Small intestine (tissue), 16 donors: ENCODE measurements at places on chromosomes 2 and 18. TPM values are rescaled to one million over a fixed set of nuclear protein-coding genes. Genes with fewer than 3 reads are reported as not detected.

DNA sequence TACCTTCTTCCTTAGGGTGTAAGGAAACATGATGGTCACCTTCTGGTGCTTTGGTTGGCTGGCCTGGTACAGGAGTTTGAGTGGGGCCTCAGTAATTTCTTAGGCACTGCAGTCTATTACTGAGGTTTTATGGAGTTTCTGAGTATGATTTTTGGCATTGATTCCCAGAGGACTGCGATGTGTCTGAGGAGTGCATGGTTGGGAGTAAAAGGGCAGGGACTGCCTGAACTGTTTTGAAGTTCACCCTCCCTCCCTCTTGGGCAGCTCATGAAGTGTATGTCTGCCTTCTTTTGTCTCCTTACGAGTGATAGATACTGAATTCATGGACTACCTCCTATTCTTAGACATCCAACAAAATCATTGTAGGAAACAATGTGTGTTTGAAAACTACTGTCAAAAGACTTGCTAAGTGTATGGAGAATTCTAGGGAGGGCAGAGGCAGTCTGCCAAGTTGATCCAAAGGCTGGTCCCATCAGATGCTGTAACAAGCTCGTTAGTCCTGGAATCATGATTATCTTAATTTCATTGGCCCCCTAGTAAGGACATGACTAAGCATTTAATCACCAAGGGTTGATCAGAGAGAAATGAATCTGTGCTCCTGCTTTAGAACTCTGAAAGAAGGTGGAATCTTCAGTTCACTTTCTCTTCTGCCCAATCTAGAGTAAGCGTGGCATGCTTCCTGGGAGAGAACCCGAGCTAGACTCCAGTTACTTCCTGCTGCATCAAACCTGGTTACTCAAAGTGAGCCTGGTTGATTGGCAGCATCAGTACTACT, 26.5 kb downstream of the LYPD6B start:
- DNase-seq, result no peak

GRCh38 chr2:140359056-140359771, 1579.0 kb upstream of the NXPH2 start:
- DNase-seq, result no peak

GRCh38 chr18:46577546-46577945, 79.5 kb downstream of the LOXHD1 start:
- no peak for DNase-seq

- peak; percentile 76 for DNase-seq
Observed at GRCh38 chr2:113219889-113220641, 46.3 kb downstream of the PSD4 start.

DNA sequence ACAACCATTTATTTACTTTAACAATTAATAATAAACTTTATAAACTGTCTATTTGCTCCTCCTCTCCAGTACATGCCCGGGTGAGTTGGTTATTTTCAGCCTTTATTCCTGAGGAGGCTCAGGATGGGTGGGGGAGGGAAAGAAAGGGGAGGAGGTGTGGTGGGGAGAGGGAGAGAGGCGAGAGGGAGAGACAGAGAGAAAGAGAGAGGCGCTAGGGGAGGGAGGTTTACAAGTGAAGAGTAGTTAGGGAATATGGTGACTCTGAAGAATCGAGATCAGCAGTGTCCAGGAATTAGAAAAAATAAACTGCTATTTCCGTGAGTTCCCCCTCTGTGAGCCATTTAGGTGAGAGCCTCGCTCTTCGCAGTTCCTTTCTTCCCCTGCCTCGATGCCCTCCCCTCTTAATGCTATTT, 138.9 kb downstream of the MEIS1 start:
- no peak for DNase-seq

- DNase-seq, result no peak
Observed at GRCh38 chr18:36532394-36532793, 234.9 kb downstream of the FHOD3 start.

- no peak for DNase-seq
Observed at GRCh38 chr2:20596973-20597859, 53.7 kb downstream of the HS1BP3 start.

DNA sequence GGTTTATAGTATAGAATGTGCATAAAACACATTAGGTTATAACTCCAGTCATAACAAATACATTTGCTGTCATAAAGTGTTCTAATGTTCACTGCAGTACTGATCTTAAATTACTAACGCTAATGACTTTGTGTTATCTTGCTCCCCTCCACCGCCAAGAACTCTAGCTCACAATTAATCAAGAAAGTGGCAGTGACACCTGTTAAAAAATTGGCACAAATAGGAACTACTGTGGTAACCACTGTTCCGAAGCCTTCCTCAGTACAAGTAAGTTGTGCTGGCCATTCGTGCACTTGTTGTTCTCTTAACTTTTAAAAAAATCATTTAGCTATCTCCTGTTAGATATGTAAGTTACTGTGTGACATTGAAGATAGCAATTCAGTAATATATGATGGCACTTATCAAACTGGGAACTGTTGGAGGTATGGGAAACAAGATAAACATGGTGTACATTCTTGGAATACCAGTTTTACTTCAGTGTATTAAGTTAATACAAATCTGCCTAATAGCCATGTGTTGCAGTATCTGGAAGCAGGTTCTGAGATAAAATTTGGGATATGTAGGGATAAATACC, 41.2 kb downstream of the TAF4B start:
- DNase-seq, result no peak

GRCh38 chr2:124476291-124476690, 451.2 kb downstream of the CNTNAP5 start:
- DNase-seq, result no peak

DNA sequence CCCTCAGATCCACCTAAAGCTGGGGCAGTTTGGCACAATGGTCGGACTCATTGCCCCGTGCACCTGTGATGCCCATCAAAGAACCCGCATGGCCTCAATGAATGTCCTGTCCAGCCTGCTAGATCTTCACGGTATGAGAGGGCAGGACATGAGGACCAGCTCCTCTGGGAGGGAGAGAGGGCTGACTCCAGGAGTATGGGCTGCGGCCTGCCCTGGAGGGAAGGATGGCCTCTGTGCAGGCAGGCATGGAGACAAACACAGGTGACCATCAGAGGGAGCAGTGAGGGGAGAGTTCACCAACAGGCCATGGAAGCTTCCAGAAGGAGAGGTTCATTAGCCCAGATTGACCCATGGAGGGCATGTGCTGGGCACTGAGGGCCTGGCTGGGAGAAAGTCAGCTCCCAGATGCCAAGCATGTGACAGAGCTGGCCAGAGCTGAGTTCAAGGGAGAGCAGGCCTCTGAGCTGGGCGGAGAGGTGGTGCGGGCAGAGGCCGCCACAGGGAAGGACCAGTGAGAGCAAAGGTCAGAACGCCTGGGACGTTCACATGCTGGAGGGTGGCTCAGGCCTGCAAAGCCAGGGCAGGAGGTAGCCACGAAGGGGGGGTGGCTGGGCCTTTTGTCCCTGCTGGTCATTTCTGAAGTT, 36.2 kb downstream of the HJURP start:
- peak; percentile 42 for DNase-seq

DNA sequence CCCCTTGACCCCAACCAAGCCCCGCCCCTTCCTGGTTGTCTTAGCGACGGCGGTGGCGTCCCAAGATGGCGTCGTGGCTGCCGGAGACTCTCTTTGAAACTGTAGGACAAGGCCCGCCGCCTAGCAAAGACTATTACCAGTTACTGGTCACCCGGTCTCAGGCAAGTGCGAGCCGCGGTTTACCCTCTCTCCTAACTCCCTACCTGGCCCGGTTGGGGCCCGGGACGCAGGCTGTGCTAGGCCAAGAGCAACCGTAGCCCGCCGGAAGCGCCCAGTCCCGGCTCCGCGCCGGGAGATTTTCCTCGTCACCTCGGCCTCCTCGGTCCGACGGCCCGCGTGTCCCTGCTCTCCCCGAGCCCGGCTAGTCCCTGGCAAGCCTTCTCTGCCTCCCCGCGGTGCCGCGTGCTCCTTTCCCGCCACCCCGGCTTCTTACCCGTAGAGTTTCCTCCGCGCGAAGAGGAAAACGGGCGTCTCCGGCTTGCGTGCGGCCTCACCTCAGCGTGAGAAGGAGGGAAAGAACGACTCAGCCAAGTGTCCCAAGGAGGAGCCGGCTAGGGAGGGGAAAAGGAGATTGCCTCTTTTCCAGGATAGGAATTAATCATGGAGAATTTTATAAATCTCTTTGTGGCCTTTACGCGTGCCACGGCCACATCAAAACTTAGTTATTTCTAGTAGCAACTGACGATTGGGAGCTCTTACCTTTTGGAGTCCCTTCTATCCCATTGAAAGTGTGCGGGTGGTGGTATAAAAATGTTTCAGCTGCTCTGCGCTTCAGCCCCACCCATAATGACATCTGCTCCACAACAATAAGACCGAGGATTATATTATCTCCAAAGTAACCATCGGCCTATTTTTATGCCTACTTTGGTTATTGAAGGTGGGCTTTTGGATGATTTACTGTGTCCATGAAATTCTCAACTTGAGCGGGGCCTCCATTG, at the start of gene FBXO36:
Gene FBXO36, plus strand, starts transcription at position 55 of the 938 bp plus-strand sequence. Its CDS starts 11 bp downstream, at position 66.
- no peak for DNase-seq

DNA sequence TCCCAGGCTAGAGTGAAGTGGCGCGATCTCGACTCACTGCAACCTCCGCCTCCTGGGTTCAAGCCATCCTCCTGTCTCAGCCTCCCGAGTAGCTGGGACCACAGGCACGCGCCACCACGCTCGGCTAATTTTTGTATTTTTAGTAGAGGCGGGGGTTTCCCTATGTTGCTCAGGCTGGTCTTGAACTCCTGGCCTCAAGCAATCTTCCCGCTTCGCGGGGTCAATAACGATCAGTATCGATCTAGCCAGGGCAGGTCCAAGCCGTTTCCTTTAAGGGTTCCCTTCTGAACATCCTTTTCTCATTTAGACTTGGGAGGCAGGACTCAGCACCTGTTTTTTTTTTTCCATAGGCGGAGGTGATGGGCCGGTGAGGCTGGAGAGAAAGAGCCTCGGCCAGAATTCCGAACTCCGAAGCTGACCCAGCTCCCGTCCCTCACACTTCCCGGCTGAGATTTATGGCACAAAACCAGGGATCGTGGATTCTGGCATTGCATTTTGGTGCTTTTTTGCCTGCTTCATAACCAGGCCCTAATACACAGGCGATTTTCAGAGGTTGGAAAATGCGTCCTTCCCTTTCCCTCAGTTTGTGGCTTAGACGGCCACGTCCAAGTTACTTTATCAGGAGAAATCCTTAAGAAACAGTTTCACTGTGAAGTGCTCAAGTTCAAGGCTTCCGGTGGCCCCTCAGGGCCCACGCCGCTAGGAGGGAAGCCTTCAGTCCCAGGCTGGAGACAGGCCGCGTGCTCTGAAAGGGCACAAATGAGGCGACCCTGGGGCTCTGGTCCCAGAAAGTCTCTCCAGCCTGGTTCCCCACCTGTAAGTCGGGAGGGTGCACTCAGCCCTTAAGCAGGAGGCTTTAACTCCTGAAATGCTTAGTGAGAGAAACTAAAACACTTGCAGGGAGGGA, 998 bp upstream of the SLC66A3 start:
- no peak for DNase-seq

DNA sequence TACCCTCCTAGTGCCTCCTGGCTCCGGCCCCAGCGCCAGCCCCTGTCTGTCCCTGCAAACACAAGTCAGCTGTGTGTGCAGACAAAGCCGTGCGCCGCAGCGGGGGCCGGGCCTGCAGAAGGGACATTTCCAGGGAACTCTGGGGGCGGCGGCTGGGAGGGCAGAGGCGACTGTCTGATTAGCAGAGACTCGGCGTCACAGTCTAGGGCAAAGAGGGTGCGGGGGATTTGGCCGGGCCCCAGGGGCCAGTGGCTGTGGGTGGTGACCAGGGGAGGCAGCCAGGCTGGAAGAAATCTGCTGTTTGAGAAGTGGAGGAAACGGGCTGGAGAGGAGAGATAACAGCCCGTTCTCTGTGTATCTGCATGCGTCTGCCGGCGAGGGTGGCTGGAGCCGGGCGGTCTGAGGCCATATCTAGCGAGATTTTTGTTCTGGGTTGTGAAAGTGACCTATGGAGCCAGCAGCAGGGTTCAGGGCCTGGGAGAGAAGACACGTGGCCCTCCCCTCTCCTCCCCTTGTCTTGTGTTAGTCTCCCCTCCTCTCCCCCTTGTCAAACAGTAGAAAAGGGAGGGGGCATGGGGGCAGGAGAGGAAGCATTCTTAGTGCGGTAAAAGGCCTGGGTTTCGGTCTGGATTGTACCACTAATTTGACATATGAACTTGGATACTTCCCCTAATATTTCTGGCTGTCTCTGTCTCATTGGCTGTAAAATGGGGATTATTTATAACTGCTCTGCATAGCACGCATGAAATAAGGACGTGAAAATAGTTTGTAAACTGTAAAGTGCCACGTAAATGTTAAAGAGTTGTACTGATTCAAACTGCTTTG, 169.4 kb downstream of the SMAD7 start:
- DNase-seq, result peak; percentile 93

GRCh38 chr2:69957965-69958364, 3.5 kb downstream of the ASPRV1 start:
- DNase-seq, result no peak

- DNase-seq, result peak; percentile 69
Observed at GRCh38 chr18:34222307-34223163, 2.2 kb downstream of the NOL4 start.

DNA sequence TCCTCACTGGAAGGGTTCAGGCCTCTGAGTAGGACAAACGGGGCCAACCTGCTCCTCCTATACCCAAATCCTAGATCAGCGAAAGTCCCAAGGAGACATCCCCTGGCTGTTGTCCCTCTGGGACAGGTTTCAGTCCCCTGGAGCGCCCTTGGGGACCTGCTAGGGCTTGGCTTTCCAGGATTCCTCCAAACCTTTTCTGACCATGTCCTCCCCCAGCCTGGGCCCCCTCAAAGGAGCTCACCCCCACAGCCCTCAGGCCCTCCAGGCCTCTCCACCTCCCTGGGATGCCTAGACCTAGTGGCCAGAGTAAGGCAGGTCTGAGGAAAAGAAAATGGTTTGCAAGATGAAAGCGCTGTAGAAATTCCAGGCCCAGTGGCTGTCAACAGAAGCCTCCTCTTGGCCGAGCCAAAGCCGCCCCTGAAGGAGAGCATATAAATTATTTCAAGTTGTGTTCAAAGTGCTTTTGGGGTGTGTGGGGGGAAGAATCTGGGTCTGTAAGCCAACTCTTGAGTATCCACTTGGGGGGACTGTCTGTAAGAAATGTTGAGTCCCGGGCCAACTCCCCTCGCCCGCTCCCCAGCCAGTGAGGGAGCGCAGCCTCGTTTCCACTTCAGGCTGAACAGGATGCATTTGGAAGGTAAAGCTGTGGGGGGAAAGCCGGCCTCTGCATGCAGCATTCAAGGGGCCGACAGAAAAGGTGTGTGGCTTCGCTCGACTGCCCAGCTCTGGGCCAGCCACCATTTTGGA, 158.6 kb downstream of the DYSF start:
- no peak for DNase-seq

- DNase-seq, result no peak
Observed at GRCh38 chr2:200620606-200621390, 35.0 kb downstream of the AOX1 start.

- DNase-seq, result no peak
Observed at GRCh38 chr2:224309176-224309575, 92.7 kb downstream of the FAM124B start.

Gene BABAM2
- 19.5 TPM for polyA plus RNA-seq

Gene SOX11
- 1.6 TPM for polyA plus RNA-seq

Gene CABLES1
- 11.7 TPM for polyA plus RNA-seq

Gene ITGA6
- 33.2 TPM for polyA plus RNA-seq

Gene MEP1B
- polyA plus RNA-seq, result 0.47 TPM

Gene PFN4
- not detected for polyA plus RNA-seq

Gene RTP5
- not detected for polyA plus RNA-seq

Gene VWC2L
- polyA plus RNA-seq, result not detected
